T-cell (primary cell): ENCODE measurements at places on chromosomes 4 and X. TPM values are rescaled to one million over a fixed set of nuclear protein-coding genes. Genes with fewer than 3 reads are reported as not detected.

Gene LINC00632
- total RNA-seq = 1.7 TPM

Gene SPANXA1
- not detected for total RNA-seq

Gene G6PD
- total RNA-seq = 46.0 TPM

Gene EVC2
- 1.8 TPM for total RNA-seq

Gene MAGEA11
- total RNA-seq = not detected

Gene CD38
- 4.3 TPM for total RNA-seq

Gene RTL3
- total RNA-seq = not detected

Gene HMX1
- not detected for total RNA-seq

Gene ACSL1
- 11.3 TPM for total RNA-seq

Gene ZNF81
- total RNA-seq = 8.7 TPM

Gene CT45A3
- not detected for total RNA-seq

Gene FDCSP
- total RNA-seq = not detected

Gene TEC
- total RNA-seq = 5.4 TPM

GRCh38 chr4:144646523-144647094, 653 bp downstream of the HHIP start:
- no peak for DNase-seq

- no peak for DNase-seq
Measured at GRCh38 chr4:13367244-13367643, 116.9 kb downstream of the RAB28 start.

DNA sequence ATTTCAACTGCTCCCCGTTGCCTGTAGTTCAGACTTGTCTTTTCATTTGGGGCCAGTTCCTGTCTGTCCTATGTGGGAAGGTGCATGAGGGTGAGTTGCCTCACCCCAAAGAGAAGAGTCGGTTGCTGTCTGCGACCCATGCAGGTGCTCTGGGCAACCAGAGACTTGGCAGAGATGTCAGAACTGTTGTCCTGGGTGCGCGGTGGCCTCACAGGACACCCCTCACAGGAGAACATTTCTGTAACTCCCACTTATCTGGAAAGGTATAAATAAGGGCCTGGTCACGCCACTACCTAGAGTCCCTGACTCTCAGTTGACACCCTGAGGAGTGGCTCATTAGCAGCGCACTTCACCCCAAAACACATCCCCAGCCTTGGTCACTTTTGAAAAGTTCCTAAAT, 9.7 kb upstream of the NAT8L start:
- DNase-seq = no peak

DNA sequence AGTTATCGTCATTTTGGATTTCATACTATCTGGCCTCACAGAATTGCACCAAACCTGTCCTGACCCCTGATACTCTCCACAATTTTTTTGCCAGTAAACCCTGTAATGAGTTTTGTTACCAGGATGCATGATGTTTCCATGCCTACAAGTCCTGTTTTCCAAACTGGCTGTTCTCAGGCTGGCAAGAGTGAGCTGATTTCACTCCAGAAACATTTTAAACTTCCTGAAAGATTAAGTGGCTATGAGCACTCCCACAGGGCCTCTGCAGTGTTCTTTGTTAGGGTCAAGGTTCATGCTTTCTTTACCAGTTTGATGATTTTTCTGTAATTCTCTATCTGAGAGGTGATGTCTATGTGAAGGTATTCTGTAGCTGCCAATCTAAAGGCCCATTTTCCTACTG, 31.7 kb upstream of the PDLIM3 start:
- no peak for DNase-seq

DNA sequence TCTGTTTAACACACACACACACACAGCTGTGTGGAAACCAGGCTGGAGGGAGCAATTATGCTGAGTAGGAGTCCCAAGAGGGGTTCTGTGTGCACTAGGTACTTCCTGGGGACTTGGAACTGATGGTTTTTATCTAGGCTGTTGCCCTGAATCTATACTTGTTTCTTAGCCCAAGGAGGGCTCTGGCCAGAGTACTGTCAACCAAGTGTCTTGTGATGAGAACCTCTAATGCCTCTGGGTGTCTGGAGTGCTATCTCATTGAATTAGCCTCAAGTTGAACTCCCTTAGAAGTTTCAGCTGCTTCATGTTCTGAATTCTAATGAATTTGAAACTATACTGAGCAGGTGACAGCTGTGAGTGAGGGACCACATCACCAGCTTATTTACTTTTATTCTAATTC, 16.6 kb downstream of the ARHGAP24 start:
- DNase-seq = no peak

GRCh38 chr4:169098532-169098931, 88.5 kb upstream of the CBR4 start:
- no peak for DNase-seq

DNA sequence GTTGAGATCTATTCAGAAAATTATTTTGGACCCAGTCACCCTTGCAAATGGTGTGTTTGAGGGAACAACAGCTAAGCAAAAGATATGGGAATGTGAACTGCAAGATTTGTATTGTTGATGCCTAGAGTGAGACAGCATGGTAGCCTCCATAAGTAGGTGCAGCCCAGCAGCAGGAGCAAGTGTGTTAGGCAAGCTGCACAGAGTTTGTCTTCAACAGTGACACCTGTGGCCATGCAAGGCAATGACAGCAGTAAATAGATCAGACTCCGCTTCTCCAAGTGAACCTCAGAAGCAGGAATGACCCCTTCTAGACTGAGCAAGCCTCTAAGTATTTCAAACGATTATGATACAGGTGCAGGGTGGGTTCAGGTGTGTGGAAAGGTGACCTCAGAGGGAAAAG, 133.4 kb upstream of the MSX1 start:
- DNase-seq = no peak

DNA sequence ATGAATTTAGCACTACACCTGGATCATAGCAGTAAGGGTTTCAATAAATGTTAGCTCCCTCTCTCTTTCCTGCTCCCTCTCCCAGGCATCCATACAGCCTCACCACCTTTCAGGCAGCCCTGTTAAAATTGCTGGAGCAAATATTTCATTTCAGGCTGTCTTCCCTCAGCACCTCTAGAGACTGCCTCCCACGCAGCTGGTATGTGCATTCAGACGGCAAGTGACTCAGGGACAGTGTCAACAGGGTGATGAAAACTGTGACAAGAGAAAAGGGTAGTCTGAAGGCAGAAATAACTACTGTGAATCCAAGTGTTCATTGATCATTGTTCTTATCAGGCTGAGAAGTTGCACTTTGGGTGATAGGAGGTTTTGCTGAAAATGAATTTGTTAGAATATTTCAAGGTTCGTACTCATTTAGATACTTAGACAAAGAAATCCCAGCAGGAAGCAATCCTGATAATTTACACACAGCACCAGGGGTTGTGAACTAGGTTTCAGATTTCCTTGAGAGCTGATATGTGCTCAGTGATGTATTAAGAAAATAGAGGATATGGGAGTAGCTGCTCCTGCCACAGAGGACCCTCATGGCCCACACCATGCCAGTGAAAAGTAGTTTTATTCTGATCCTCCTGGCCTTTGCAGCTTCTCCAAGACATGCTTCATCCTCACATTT, 424.2 kb downstream of the FGF13 start:
- DNase-seq = no peak

DNA sequence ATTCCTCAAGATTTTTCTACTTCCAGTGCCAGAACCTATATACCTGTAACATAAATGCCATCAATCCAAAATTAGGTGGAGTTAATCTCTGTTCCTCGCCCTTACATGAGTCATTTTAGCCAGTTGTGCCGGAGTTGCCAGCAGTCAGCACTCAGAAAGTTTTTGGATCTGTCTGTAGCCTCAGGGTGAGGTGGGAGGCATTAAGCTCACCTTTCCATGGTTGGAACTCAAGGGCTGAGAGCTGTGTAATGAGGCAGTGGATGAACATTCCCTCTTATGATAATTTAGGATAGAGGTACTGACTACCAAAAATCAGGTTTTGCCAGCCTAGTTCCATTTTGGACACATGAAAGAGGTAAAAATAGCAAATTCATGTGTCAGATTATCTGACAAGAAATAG, 1553.1 kb upstream of the ADGRL3 start:
- DNase-seq = no peak

DNA sequence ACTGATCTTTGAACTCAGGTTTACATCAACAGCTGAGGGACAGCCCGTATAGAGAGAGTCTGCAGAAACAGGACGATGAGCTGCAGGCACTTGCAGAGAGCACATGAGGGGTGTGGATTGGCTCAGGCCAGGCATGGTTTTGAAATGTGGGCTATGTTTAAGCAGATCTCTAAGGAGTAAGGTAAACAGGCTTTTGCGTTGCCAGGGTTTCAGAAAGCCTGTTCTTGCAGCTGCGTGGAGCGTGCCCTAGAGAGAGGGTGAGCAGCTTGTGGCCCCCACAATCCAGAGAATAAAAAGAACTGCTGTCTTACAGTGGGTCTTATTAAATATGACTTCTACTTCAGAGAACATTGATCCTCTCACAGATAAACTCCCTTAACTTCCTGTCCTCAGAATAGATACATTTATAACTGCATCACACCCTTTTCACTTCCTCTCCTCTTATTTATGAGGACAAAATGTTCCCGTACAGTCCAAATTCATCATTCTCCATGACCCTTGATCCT, 64.1 kb downstream of the TMA16 start:
- DNase-seq = no peak

GRCh38 chr4:87014284-87014782, 79.5 kb downstream of the AFF1 start:
- DNase-seq = no peak

GRCh38 chrX:65689377-65689776, 21.9 kb downstream of the MSN start:
- DNase-seq = no peak

- no peak for DNase-seq
Measured at GRCh38 chrX:23953908-23954269, 46.1 kb downstream of the CXorf58 start.

DNA sequence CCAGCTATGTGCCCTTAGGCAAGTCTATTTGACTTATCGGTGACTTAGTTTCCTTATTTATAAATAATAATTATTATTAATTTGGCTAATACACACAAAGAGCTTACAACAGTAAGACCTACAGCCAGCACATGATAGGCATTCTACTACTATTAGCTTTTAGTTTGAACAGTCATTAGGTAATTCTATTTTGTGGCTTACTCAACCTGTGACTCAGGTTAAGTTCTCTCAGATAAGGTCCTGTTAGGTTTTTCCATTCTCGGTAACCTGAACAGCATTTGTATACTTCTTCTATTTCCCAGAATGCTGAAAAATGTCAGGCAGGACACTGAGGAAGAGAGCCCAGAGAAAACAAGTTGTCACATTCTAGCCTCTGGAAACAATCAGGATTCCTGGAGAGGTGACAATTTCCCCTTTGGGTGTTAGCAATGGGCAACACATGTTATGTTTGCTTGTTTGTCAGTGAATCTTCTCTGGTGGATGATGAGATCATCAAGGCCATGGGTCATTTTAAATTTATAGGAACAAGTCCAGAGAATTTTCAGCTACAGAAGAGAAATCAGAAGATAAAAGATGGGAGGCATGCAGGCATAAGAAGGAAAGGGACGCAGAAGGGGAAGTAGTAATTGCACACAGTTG, 2144.7 kb downstream of the PCDH7 start:
- DNase-seq = no peak

DNA sequence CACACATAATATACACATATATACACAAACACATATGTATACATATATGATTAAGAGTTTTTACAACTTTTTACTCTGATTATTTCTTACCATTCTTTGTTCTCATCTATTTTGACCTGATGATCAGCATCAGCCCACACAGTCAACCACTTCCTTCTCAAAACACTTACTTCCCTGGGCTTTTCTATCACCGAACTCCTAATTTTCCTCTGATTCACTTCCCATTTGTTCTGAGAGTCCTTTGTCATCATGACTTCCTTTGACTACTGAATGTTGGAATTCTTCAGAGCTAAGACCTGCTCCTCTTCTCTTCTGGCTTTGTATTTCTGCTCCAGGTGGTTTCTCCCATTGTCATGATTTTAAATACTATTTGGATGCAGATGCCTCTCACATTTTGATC, 209.5 kb upstream of the AFF2 start:
- DNase-seq = no peak

DNA sequence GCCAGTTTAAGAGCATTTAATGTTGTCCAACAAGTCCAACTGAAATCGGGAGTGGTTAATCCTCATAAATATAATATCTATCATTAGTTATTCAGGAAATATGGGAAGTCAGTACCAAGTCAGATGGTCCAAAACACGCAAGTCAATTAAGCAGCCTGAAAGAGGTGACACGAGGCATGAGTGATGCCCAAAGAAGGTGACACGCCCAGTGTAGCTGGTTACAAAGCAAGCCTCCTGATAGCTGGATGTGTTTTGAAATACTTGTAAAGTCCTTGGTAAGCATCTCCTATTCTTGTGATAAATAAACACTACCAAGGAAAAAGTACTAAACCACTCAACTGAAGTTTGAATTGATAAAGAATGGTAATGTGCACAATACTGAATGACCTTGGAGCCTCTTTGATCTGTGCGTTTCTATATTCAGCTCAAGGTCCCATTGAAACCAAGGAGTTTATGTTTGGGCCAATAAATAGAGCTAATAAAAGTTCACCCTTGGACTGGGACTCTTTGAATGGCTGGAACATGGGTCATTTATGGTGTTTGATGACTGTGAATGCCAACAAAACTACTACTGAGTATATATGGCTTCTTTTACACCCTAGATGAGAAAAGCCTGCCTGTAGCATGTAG, 93.2 kb upstream of the KLF3 start:
- no peak for DNase-seq

DNA sequence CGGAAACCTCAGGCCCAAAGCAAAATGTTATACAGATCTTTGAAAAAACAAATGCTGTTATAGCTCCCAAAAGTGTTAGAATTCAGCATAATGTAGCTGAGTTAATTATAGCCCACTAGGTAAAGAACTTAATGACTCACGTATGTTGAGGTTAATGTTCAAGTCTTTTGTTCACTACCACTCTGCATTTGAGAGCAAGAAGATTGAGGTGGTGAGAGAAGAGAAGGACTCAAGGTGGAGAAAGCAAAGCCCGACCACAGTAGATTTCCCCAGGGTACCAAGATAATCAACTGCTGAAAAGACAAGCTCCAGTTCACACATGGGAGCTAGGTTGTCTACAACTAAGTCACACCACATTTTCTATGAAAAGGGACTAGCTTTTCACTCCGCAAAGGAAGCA, 480.2 kb downstream of the DTHD1 start:
- no peak for DNase-seq

DNA sequence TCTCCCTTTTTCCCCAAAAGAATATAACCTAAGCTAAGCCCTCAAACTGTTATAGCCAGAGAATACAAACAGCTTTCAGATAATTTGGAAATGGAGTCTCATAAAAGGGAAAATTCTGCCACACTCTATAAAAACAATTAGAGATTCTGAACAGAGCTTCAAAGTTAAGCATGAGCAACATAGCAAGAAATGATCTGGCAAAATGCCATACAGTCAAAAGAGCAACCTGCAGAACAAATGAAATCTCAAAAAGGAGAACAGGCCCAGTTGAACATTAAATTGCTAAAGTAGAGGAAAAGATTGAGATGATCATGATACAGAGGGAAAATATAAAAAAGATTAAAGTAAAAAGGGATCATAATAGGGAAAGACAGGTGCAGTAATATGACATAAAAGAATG, 250.5 kb downstream of the TLL1 start:
- no peak for DNase-seq

DNA sequence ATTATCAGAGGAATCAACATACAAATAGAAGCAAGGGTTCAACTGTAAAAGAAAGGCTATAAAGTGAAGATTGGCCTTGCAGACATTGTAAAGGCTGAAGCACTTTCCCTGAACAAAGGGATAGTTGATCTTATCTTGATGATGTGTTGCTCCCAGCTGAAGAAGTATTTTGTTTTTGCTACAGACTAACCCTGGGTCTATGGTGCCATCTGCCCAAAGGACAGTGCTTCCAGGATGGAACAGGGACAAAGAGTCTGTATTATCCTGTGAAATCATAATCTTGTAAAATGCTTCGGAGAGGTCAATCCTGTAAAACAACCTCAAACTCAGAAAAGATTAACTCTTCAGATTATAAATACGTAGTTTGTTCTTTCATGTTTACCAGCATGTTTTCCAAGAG, 251.7 kb upstream of the ANKRD50 start:
- DNase-seq = no peak
